ENCODE measurements at places on chromosomes 11 and 22. TPM values are rescaled to one million over a fixed set of nuclear protein-coding genes. Genes with fewer than 3 reads are reported as not detected.

GVQW3 gene
- polyA plus RNA-seq, result 1.0 TPM

- peak; percentile 66 for DNase-seq
Measured at GRCh38 chr22:43186272-43187170, at the start of gene TTLL12. Gene TTLL12, minus strand, starts transcription at chr22:43187134. Its CDS starts 65 bp downstream, at chr22:43187069.

MCHR1 gene
- not detected for polyA plus RNA-seq

GRCh38 chr22:42462016-42462415 lies 29.8 kb upstream of the NFAM1 start:
- DNase-seq, result no peak

SPDYC gene
- not detected for polyA plus RNA-seq

- DNase-seq, result no peak
Measured at GRCh38 chr11:57124917-57125316, 56.8 kb upstream of the LRRC55 start.

DNA sequence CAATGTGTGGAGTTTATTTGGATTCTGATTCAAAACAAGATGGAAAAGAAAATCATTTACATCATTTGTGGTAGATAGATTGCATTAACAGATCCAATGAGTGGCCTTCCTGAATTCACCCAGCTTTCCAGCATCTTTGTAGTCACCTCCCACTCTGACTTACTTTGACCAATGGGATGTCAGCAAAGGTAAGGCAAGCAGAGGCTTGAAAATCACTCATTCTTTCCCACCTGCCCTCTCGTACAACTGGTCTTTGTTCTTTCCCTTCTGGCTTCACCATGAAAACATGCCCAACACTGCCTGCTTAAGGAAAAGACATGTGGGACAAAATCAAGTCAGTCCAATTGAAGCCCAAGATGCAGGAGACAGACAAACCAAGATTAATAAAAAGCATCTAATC lies 202.1 kb downstream of the TTC28 start:
- DNase-seq, result no peak

GRCh38 chr11:9386901-9387300 lies 2.4 kb downstream of the IPO7 start:
- DNase-seq, result no peak

DNA sequence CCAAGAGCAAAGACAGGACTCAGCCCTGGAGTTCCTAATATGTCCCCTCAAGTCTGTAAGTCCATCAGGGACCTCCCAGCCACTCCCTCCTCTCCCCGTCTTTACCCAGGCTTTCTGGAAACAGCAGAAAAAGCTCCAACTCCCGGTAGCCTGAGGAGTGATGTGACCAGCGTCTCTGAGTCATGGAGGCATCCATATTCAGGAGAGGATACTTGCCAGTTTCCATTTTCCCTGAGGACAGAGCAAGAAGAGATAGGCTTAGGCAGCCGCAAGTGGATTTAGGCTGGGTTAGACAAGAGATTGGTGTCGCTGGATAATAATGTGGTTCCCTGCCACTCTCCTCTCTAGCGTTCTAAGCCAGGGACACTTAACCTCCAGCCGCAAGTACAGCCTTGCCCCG lies 206.6 kb downstream of the GRIK4 start:
- DNase-seq, result no peak

DNA sequence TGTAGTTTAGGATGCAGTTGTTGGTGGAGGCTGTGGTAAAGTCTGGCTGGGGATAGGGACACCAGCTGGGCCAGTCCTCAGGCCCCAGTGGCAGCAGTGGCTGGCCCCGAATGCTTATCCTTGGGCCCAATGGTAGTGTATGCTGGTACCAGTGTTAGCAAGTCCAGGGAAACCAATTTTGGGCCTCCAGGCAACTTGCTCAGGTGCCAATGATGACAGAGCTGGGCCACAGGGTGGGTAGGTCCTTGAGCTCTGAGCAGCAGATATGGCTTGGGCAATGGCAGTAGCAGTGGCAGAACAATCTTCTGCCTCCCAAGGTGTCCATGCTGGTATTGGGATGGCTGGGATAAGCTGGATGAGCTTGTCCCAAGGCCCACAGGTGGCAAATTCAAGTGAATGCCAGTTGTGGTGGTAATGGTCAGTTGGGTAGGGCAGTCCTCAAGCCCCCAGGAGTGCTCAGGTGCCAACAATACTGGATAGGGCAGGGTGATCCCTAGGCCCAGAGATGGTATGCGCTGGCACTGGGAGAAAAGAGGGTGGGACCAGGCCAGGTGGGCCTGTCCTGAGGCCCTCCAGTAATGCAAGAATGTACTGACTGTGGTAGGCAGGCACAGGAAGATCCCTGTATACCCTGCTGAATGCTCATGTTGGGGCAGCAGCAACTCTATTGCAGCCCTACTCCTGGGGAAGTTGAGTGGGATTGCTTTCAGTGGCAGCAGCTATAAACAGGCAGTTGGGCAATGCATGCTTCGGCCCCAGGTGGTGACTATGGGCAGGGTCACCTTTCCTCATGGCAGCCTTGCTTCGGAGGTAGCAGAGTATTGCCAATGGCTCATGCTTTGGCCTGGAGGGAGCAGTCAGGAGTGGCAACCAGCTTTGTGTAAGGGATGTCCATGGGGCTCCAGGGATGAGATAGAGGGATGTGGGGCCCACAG lies 54.7 kb downstream of the KCNQ1OT1 start:
- no peak for DNase-seq

TMEM86A gene
- 0.54 TPM for polyA plus RNA-seq

ART1 gene
- not detected for polyA plus RNA-seq

OR8H1 gene
- polyA plus RNA-seq, result not detected

- no peak for DNase-seq
Measured at GRCh38 chr22:27057717-27058116, 400.3 kb downstream of the MIAT start.

MUC2 gene
- not detected for polyA plus RNA-seq

Measured in CD8-positive, alpha-beta memory T cell (primary cell).